ENCODE measurements at places on chromosomes 6 and 20. TPM values are rescaled to one million over a fixed set of nuclear protein-coding genes. Genes with fewer than 3 reads are reported as not detected.

DNA sequence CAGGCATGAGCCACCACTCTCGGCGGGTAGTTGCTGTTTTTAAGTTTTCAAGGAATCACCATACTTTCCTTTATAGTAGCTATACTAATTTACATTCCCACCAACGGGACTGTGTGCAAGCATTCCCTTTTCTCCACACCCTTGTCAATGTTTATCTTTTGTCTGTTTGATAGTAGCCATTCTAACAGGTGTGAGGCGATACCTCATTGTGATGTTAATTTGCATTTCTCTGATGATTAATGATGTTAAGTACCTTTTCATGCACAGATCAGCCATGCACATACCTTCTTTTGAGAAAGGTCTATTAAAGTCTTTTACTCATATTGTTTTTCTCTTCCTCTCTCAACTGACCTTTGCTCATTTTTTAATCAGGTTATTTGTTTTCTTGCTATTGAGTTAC is 43.0 kb upstream of the CCND3 start:
- no peak for DNase-seq

- DNase-seq: no peak
Measured at GRCh38 chr20:15227102-15227501, 889.7 kb upstream of the FLRT3 start.

The TENT5A gene
- polyA plus RNA-seq: 4.3 TPM

The CRISP3 gene
- polyA plus RNA-seq: 0.55 TPM

DNA sequence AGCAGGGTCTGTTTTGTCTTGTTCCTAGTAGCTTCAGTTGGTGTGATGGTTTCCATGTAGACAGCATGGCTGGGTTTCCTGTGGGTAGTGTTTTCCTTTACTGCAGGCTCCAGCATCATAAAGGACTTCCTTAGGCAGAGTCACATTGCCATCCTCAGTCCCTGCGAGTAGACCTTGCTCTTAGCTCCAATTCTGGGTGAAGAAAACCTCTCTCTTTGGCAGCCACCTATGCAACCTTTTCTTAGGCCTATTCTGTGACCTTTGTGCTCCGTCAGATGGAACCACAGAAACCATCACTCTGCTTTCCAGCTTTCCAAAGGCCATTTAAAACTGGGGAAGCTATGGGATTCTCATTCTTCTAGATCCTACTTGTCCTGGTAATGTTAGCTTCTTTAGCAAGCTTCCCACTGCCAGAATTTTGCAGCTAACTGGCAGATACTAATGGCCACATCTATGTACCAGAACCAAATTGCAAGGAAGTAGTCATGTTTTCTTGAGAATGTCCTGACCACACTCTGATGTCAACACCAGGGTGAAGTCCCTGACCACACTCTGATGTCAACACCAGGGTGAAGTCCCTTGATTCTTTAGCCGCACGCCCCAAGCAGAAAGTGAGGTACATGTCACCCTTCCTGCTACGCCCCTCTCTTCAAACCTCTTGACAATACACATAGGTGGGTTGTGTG is 646.6 kb upstream of the HS3ST5 start:
- DNase-seq: no peak

The NSFL1C gene
- polyA plus RNA-seq: 97.5 TPM

DNA sequence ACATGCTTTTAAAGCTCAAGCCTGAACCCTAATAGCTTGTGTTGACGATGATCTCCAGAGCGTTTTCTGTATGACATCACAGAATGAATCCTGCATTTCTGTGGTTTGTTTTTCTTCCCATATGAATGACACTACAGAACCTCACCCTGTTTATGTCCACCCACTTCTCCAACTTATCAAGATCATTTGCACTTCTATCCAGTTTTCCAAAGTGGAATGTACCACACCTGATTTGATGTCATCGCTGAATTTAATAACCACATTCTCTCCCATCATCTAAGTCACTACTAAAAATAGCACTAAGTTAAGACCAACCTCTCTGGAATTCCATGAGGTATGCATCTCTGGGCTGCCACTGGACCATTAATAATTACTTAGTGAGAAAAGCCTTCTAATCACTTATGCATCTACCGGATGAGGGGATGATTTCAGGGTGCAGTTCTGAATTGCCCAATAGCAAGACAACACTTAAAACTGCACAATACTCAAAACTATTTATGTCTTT is 33.3 kb upstream of the CITED2 start:
- DNase-seq: no peak

DNA sequence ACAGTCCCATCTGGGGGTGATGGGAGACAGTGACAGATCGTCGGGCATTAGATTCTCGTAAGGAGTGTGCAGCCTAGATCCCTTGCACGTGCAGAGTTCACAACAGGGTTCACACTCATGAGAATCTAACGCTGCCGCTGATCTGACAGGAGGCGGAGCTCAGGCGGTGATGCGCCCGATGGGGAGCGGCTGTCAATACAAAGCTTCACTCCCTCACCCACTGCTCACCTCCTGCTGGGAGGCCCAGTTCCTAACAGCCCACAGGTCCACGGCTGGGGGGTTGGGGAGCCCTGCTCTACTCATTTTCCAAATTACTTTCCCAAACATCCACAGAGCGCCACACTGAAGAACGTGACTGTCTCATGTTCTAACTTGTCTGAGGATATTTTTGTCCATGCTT is 25.3 kb downstream of the CTCFL start:
- DNase-seq: no peak

The CLPSL1 gene
- polyA plus RNA-seq: 1.8 TPM
